ENCODE measurements at places on chromosomes 13 and 19. TPM values are rescaled to one million over a fixed set of nuclear protein-coding genes. Genes with fewer than 3 reads are reported as not detected.

Gene ZIC5
- total RNA-seq = not detected

Gene SLITRK6
- total RNA-seq = not detected

Gene FCER2
- 0.96 TPM for total RNA-seq

Gene CCNA1
- total RNA-seq = not detected

Gene SLC15A1
- not detected for total RNA-seq

Gene ZNF497
- 1.7 TPM for total RNA-seq

Gene ADM5
- total RNA-seq = 7.2 TPM

Gene KLK4
- not detected for total RNA-seq

Gene FUT2
- not detected for total RNA-seq

Gene TMC4
- total RNA-seq = 0.18 TPM

Gene ZSCAN22
- 5.3 TPM for total RNA-seq
